ENCODE measurements at places on chromosomes 5 and 9.

DNA sequence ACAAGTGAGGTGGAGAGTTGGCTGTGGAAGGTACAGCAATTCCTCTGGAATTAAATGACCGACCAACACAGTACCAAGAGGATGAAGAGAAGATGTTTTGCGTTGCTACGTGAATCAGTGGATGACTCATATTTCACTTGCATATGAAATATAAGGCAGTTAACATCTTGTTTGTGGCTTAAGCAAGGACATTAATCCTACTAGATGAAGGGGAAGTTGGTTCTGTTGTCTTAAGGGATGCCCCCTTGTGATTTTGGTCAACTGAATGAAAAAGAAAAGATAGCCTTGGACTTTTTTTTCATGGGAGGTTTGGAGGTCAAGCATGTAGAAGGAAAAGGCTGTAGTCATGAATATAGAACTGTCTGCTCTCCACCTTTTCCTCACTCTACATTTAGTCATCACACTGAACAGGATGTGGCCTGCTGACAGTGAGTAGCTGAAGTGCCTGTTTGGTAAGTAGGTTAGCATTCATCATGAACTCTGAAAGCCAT, 33.9 kb downstream of the VLDLR start:
- DNase-seq, result peak; percentile 25

- DNase-seq, result no peak
Measured at GRCh38 chr9:104608336-104608735, 2.9 kb upstream of the OR13C2 start.

GRCh38 chr5:31361234-31361633, 167.7 kb downstream of the CDH6 start:
- no peak for DNase-seq

GRCh38 chr5:159456722-159457465, 126.6 kb upstream of the IL12B start:
- peak; percentile 64 for DNase-seq

GRCh38 chr9:128819716-128820664, 1.7 kb downstream of the ENDOG start:
- no peak for DNase-seq

GRCh38 chr5:77806213-77806843, 30.2 kb upstream of the TBCA start:
- no peak for DNase-seq

GRCh38 chr9:112689161-112689740, 28.7 kb downstream of the INIP start:
- no peak for DNase-seq

- DNase-seq, result no peak
Measured at GRCh38 chr5:80193401-80193800, 62.4 kb downstream of the SERINC5 start.

- DNase-seq, result no peak
Measured at GRCh38 chr9:108980893-108981292, 32.4 kb downstream of the CTNNAL1 start.

DNA sequence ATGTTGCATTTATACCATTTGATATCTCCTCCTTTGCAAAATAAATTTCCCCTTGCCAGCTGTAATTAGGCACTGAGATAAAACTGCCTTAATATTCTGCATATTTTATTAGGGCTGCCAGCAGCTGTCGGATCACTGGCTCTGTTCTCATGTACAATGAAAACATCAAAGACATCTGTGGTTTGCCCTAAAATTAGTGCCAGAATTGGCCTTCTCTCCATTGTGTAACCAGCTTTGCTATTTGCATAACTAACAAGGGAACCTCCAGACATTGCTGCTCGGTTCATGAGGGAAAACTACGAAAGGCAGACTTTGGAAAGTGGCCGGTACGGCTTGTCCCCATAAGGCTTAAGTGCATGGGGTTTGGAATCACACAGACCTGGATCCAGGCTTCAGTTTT, 45.5 kb upstream of the KIF2A start:
- no peak for DNase-seq

- no peak for DNase-seq
Measured at GRCh38 chr9:116985596-116985995, 298.5 kb downstream of the TRIM32 start.

DNA sequence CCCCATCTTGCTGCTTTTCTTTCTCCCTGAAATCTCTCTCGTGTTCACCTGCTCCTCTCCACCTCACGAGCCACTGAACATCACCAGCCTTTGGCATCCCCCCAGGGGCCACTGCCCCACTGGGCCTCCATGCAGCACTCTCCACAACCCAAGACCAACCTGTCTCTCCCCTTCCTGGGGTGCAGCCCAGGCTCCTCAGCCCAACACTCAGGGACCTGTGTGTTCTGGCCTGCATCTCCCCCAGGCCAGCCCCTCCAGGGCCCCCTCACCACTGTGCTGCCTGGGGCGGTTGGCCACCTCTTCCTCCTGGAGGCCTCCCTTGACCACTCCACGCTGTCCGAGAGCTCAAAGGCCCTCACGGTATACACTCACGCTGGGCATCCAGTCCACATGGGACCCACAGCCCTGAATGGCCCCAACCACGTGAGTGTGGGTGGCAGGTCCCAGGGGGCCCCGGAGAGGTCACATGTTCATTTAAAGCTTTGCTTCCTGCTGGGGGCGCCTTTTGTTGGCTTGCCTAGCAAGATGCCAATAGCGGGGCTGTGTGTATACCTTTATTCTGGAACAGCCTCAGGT, 453 bp upstream of the DOK3 start:
- DNase-seq, result no peak

- DNase-seq, result no peak
Measured at GRCh38 chr9:4144869-4145268, 155.0 kb downstream of the GLIS3 start.

DNA sequence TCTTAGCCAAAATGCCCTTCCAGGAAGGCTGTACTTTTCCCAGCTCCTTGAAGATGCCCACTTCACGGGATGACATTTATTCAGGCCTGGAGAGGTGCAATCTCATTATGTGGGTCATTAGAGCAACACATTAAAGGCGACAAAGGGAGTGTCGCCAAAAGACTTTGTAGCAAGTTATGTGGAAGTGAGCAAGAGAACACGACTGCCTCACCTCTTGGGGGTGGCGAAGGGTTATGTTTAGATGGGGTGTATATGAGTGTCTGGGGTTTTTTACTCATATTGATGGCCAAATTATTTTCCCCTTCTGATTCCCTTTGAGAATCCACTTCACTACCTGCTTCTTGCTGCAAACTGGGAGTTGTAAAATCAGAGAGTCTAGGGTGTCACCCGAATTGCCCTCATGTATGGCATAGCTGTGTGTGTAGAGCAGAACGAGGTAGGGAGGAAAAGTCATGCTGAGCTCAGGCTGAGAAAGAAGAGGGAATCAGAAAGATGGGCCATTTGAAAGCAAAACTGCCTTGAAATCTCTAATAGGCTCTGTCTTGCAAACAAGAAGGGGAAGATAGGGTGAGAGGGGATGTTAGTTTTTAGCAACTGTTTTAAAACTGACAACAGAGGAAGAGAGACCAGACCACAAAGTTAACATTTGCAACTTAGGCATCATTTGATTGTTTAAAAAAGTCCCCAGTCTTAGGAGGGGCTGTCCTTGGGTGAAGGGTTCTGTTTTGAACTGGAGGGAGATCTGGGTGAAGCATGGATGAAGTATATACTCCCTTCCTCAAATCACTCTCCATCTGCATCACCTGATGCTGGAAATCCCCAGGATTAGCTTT, 97.1 kb upstream of the IL12B start:
- no peak for DNase-seq

DNA sequence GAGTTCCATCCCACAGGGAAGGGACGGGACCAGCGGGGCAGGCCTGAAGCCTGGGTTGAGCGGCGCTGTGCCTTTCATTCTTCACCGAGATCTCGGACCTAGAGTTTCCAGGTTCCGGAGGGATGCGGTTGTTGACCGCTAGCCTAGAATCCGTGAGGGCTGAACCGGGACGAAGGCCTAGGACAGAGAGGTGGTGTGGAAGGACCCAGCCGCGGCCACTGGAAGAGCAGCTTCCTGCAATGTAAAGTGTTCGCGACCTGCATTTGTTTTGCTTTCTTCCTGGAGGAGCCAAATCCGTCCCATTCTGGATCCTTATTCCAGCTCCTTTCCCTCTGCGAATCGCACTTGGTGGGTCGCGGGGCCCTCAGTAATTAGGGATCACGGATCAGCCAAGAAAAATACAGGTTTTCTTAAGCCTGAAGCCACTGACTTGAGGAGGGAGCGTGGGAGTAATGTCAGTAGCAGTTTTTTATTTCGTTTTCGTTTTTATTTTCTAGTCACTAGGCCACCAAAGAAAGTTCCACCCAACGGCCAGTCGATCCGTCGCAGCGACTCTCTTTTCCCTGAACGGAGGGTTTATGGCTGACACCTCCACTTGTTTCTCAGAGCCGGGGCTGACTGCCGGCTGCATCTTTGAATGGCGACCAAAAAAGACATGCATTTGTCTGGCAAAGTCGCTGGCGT, 48.6 kb downstream of the ANXA2R start:
- no peak for DNase-seq

GRCh38 chr9:12889402-12890106, 114.7 kb downstream of the LURAP1L start:
- DNase-seq, result no peak

DNA sequence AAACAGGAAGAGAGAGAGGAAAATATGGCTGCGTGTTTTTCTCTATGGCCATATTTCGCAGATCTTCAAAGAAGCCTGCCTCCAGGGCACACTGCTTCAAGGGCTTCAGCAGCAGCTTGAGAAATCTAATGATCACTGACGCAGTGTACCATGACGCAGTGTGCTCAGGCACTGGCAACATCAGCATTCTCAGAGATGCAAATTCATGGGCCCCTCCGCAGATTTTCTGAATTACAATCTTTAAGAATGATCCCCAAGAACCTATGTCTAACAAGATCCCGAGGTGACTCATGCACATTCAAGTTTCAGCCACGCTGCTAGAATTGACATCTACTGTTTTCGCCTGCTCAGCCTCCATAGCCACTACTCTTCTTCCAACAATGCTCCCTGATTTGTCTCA, 143.9 kb upstream of the ZNF366 start:
- DNase-seq, result no peak

Measured in activated T-cell treated with anti-CD3 and anti-CD28 coated beads, Interleukin-2, amount 50 U/mL, for 48 hours (primary cell).